ENCODE measurements at places on chromosomes 7 and 10.

- no peak for DNase-seq
Observed at GRCh38 chr10:80032503-80032902, 46.0 kb upstream of the TMEM254 start.

DNA sequence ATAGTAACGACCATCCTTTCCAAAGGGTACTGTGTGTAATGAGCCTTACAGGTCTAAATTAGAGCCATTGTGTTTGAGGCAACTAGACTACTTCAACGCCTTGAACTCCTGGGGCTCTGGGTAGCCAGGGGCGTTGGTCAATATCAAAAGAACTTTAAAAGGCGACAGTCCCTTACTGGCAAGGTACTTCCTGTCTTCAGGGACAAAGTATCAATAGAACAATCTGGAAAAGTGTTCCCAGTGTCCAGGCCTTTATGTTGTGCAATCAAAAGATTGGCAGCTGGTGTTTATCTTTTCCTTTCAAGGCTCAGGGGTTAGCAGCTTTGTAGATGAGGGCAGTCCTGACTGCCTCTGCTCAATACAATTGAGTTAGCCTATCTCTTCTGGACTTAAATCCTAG lies 284.3 kb downstream of the PARD3 start:
- DNase-seq: no peak

DNA sequence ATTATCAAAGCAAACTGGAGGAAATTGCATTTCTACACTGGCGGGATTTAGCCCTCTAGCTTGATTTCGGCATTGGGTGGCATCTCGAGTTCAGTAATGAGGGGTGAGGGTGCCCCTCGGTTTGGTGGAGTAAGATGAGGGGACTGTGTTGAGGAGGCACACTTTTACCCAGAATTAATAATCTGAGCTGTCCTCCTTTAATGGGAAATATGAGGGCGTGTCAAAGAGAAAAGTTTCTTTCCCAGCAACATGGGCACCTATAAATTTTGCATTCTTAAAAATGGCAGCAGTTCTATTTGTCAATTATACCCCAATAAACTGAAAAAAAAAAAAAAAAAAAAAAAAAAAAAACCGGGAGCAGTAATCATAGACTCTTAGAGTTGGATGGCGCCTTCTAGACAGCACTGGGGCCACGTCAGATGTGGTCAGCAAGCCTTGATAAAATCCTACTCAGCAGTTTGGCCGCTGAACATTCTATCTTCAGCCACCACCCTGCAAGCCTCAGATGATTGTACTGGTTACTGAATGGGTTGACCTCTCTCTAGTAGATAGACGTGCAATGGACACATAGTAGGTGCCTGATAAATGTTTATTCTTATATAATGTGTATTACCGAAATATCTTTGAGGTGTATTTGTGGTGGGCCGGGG lies 931 bp downstream of the PAPSS2 start:
- DNase-seq: peak; percentile 63

- no peak for DNase-seq
Observed at GRCh38 chr7:107953924-107954303, 49.0 kb downstream of the LAMB1 start.

DNA sequence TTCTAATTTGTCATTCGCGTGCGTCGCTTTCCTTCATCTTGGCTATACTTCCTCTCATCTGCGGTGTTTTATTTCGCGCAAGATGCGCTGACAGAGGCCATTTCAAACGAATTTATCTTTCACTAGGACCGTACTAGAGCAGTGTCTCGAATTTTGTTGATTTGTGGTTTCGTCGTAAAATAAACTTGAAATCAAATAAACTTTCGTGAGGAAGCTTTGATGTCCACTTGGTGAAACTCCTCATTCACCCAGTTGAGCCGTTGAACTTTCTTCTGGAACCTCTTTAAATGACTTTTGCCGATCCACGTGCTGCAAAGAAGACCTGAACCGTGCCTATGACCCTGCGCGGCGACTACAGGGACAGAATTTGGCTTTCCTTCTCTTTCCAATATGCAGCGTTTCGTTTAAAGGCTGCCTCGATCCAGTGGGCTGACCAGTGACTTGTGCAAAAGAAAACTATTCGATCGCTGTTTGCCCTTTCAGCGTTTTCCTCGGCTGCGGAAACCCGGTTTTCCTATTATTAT lies 163.9 kb upstream of the PPP1R3A start:
- no peak for DNase-seq

GRCh38 chr7:28813243-28813962 lies 144.7 kb downstream of the TRIL start:
- no peak for DNase-seq

- no peak for DNase-seq
Observed at GRCh38 chr7:106737202-106737562, 76.2 kb upstream of the CCDC71L start.

- no peak for DNase-seq
Observed at GRCh38 chr7:95501261-95501832, 15.6 kb downstream of the ASB4 start.

- no peak for DNase-seq
Observed at GRCh38 chr7:26590709-26591108, 273.7 kb downstream of the SKAP2 start.

DNA sequence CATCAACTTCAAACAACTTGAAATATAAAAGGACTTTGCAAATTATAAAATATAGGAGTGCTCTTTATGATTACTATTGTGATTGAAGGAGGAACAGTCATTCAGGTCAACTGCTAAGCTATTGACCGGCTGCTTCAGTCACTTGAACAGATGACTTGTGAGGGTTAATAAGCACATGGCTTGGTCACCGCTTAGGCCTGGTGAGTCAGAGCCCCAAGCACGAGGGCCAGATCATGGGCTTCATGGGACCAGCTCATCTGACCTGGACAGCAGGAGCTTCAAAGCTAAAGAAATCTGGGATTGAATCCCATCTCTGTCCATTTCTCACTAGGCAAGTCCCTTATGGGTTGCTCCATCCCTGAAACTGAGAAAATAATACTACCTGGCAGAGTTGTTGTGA lies 60.4 kb upstream of the ADO start:
- no peak for DNase-seq
